ENCODE measurements at places on chromosomes 5 and 9.

DNA sequence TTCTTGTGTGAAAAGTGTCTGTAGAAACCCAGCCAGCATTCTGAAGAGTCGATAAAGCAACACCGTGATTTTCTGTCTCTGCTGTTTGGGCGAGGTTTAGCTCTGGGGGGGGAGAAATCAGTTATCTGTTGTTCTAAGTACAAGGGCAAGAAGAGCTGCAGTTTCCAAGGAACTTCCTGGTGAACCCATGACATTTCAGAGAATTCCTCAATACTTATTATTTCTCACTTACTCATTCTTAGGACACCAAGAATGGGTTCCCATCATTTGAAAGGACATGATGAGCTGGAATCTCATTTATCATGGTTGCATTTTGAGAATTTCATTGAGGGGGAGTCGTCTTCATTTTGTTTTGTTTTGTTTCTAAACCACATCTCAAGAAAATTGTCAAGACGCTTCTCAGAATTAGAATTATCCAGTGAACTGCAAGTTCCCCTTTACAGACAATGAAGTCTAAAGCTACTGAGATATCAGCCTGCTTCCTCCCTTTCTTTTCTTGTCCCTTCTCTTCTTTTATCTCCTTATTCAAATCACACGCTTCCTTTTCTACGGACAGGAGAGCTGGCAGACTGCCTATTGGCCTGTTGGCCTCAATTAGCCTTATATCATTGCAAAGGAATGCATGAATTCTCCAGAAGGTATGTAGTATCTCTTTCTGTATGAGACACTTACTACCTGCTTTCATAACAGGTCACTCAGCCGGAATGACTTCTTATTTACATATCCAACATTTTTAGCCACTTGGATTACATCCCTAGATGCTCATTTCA, 53.7 kb downstream of the ZNF462 start:
- peak; percentile 64 for DNase-seq

DNA sequence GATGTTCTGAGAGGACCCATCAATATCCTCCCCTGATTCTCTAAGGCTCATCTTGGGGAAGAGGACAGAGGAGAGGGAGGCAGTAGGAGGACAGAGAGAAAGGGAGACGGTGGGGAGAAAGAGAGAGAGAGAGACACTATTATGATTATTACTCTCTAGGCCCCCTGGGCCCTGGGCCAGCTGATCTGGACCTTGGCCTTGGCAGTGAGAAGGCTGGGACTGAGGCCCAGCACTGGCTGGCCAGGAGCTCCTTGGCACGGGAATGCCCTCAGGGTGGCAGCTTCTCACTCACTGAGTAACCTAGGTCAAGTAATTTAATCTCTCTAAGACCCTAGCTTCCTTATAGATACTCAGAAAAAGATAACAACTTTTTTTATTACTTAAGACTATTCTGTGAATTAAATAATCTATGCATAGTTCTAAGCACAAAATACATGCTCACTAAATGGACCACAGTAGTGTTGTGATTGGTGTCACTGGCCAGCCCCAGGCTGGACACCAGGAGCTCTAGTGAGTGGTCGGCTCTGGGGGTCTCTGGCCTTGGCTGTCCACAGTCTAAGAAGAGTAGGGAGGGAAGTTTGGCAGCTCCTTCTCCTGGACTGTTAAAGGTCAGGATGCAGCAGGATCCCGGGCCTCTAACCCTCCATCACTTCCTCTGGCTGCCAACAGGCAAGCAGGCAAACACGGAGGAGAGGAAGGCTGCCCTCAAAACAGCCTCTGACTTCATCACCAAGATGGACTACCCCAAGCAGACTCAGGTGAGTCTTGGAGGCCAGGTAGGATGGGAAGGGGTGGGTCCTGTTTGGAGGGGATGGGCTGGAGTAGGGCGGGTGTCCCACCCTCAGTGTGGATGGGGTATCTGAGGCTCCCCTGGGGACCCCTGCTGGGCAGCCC, 50.0 kb downstream of the GSN start:
- DNase-seq, result no peak

DNA sequence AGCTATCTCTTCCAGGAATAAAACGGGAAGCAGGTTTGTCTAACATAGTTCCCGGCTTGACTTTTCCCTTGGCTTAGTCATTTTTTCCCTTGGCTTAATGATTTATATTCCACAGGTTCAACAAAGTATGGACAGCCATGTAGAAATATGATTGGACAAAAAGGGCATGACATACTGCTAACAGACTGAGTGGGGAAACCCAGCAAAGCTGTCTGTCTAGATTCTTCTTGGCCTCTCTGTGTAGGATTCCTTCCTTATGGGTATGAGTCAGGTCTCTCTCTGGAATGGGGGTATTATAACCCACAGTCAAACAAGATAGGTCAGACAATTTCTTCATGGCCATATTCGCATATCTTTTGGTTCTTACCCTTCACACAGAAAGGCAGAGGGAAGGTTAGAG, 5.7 kb upstream of the MTAP start:
- DNase-seq, result no peak

GRCh38 chr9:135039266-135039870, 48.1 kb upstream of the OLFM1 start:
- DNase-seq, result no peak

DNA sequence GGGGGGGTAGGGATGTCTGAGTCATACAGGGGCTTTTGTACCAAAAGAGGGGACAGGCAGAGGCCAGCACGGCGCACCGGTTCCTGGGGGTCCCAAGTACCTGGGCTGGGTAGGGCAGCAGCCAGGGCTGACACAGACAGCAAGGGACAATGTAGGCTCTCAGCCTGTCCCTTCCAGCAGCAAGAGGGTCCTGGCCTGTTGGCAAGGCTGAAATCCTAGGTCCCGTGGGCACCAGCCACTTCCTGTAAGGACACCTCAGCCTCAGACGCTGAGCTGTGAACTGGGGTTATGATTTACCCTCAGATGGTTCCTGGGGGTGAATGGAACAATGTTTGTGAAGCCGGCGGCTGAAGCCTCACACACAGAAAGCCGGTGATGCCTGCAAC, 41.3 kb downstream of the NACC2 start:
- no peak for DNase-seq

DNA sequence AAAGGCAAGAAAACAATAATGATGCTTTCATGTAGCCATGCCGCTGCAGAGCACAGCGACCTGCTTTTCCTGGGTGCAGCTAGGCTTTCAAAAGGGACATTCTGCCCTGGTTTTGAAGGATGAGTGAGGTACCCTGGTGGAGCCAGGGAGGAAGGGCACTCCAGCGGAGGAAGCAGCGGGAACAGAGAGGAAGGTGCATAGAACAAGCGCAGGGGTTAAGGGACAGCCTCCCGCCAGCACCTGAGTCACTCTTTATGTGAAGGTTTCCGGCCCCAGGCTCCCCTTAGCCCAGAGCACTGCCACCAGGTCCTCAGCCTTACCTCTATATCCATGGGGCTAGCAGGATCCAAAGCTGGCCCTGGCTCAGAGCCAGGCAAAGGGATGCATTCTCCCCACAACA, 221.1 kb downstream of the CDK5RAP2 start:
- DNase-seq, result no peak

DNA sequence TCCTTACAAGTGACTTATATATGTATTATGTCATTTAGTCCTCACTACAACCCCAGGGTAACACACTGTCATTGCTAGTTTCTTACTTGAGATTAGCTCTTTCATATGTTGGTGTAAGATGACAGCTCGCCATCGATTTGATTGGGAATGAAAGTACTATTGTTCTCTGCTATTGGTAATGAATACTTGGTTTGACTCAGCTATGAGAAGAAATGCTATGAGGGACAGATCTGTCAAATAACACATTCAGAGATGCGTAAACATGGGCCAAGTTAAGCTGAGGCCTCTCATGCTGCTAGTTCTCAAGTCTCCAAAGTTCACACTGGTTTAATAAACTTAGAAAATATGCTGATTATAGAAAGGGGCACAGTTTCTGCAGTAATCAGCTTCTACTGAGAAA, 142.7 kb downstream of the SGCD start:
- DNase-seq, result no peak

DNA sequence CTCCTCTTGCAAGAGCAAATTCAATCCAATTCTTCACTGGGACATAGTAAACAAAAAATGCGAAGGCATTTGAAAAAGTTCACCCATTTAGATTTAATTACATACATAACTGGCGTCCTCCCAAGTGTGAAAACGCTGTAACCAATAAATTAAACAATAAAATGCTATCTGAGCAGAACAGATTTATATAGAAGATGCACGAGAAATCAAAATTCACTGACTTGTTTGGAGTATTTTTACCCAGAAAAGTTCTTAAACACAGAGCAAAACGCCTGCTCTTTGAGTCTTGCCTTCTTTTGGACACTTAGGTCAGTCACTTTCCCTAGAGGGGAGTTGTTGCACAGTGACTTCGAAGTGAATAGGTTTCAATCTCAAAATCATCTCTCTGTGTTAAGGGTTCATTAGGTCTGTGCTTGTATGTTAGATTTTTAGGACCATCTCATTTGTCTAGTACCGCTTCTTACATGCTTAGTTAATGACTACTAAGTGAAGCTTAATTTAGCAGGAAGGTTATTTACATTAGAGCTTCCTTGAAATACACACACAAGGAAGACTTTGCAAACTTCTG, 1.9 kb downstream of the ALDH1A1 start:
- DNase-seq, result no peak

DNA sequence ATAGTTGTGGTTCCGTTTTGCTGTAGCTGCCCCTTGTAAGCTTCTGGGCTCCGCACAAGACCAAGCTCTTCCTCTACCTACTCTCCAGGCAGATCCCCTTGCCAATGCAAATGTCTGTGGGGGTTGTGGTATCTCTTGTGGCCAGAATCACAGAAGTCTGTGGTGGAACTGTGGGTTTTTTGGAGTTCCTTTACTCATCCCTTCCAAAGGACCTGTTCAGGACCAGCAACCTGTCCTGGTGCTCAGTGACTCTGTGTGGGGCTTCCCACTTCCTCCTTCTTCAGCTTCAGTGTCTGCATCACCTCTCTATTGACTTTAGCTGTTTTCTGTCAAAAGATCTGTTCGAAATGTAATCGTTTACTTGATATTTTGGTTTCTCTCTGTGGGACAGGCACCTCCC, 441.3 kb upstream of the ADAMTSL1 start:
- DNase-seq, result no peak

DNA sequence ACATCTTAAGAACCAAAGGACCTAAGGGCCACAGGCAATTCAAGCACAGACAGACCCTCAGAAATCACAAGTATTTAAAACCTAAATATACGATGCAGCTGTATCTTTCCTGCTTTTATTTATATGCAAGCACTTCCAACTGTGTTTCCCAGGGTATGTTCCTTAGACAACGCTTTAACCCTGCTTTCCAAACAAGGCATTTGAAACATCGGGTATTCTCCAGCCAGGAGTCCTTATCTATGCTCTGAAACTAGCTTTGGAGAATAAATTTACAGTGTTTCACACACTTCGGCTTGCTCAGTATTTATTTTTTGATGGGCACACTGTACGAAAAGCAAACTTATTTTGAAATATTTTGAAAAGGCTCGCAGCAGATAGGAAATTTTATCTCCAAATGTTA, 13.5 kb downstream of the NR6A1 start:
- no peak for DNase-seq

DNA sequence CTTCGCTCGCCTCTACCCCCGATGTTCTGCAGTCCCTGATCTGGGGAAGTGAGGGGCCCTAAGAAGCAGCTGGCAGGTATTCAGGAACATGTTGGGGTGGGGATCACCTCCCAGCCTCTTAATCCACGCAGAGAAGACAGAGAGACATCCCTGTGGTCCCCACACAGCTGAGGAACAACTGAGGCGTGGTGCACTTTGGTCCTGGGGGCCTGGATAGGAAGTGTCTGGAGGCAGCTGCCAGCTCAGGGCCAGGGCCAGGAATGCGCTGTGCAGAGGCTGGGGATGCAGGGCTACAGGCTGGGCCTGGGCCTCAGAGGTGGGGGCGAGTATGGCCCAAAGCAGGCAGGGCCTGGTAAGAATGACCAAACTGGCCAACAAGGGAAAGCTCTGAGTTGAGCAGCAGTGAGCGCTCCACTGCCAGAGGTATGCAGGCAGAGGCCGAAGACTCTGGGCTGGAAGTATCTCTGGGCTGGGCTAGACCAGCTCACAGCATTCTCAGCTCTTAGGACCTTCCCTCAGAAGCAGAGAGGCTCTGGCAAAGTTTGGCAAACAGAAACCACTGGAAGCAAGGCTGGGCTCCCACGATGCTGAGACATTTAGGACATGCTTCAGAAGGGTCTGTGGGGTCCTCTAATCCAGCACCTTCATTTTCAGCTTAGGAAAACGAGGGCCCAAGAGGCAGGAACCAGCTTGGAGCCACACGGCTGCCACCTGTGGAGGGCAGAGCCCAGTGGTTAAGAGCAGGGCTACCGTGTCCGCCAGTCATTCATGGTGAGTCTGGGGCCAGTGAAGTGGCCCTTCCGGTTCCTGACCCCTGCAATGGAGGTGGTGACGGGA, 174.4 kb downstream of the GAPVD1 start:
- DNase-seq, result peak; percentile 32

DNA sequence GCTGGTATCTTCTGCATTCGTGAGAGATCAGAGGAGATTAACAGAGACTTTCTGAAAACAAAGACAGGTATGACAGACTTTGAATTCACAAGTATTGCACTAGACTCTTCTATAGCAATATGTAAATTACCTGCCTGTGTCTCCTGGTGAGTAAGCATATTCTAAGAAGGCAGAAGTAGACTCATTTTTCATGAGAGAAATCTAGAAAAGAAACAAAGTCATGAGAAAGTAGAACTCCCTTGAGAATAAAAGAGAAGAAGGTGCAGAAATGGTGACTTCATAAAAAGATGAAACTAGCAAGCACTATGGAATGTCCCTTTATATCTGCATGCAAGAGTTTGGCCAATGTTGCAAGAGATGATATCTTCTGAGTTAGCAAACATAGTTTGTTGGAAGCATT, 419.8 kb downstream of the DMRT2 start:
- no peak for DNase-seq

GRCh38 chr9:88800329-88800682, 191.0 kb upstream of the S1PR3 start:
- DNase-seq, result no peak

- DNase-seq, result no peak
Measured at GRCh38 chr9:88773126-88773525, 218.1 kb upstream of the S1PR3 start.

- DNase-seq, result no peak
Measured at GRCh38 chr5:131745703-131746102, 51.1 kb downstream of the FNIP1 start.

DNA sequence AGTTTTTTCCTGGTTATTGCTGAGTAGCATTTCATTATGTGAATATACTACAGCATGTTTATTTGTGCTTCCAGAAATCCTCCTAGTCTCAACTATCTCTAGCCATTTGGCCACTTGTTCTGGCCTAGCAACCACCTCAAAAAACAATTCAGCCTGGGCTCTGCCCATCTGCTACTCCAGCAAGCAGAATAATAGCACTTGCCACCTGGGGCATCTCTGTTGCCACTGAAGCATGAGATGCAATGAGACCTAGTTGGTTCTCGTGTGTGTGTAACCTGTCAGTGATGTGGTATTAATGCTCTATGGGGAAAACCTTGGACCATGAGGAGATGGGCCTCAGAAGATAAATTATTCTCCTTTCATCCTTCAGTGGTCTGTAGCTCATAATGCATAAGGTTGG, 129.5 kb downstream of the RNF180 start:
- no peak for DNase-seq

GRCh38 chr9:14418941-14419937, 105.3 kb upstream of the NFIB start:
- DNase-seq, result no peak
